ENCODE measurements at places on chromosomes 6 and 20.

DNA sequence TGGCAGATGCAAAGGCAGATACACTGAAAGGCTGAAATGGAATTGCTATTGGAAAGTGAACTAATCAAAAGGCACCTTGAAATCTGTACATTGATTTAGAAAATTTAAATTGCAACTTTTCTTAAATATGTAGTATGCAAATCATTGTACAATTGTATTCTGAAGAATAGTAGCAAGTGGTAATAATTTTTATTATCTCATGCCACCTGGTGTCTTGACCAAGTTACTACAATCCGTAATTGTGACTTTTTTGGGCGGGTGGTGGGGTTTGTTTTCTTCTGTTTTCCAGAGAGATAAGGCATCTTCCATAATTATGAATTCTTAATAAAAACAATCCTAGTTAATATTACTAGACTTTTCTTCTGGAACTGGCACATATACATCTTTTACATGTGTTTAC lies 12.5 kb upstream of the BCKDHB start:
- no peak for DNase-seq

GRCh38 chr6:85942844-85943243 lies 300.2 kb upstream of the SYNCRIP start:
- DNase-seq, result no peak

DNA sequence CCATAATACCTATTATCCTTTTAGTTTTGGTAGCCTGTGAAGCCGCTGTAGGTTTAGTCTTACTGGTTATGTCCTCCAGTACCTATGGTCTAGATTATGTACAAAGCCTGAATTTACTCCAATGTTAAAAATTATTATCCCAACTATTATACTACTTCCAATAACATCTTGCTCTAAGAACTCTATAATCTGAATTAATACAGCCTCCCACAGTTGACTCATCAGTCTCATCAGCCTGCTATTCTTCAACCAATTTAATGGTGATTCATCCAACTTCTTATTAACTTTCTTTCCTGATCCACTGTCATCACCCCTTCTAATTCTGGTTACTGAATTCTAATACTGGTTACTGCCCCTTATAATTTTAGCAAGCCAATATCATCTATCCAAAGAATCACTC lies 370.3 kb upstream of the OPRM1 start:
- DNase-seq, result no peak

GRCh38 chr6:46466570-46466969 lies 24.7 kb downstream of the RCAN2 start:
- no peak for DNase-seq

DNA sequence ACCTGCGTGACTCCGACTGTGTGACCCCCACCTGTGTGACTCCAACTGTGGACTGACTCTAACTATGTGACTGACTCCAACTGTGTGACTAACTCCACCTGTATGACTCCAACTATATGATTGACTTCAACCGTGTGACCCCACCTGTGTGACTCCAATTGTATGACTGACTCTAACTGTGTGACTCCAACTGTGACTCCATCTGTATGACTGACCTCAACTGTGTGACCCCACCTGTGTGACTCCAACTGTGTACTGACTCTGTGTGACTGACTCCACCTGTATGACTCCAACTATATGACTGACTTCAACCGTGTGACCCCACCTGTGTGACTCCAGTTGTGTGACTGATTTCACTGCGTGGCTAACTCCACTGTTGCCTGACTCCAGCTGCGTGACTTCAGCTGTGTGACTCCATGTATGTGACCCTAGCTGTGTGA lies 38.6 kb downstream of the SYNJ2 start:
- DNase-seq, result no peak

DNA sequence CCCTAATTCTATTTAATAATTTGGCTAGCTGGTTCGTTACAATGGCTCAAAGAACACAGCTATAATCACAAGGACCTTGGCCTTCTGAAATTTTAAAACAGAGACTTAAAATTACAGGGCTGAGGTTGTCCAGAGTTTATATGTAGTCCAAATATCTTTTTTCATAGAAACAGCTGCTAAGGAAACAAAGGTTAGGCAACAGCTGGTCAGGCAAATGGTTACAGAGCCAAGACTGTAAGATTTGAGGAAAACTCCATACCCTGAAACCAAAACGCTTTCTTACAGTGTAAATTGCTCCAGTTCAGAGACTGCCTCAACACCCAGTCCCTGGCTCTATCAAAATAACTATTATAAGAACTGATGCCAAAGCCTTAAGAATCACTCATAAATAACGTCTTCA lies 9.7 kb upstream of the ARHGAP18 start:
- no peak for DNase-seq

GRCh38 chr20:12093057-12093796 lies 175.5 kb downstream of the BTBD3 start:
- no peak for DNase-seq

DNA sequence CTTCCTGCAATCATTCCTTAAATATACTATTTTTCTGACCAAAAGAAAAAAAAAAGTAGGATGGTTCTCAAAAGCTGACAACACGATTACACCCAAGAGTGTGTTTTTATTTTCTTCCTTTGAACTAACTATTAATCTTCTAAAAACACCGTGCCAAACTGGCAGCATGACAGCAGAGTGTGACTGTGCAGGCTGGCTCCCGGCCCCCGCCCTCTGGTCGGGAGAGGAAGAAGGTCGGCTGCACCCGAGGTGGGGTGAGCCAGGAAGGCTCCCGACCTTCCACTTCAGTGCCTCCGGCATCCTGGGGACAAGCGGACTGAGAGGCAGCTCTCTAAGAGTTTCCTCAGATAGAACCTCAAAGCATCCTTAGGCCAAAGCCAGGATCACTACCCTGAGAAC lies 29.2 kb downstream of the SLC22A23 start:
- DNase-seq, result no peak

DNA sequence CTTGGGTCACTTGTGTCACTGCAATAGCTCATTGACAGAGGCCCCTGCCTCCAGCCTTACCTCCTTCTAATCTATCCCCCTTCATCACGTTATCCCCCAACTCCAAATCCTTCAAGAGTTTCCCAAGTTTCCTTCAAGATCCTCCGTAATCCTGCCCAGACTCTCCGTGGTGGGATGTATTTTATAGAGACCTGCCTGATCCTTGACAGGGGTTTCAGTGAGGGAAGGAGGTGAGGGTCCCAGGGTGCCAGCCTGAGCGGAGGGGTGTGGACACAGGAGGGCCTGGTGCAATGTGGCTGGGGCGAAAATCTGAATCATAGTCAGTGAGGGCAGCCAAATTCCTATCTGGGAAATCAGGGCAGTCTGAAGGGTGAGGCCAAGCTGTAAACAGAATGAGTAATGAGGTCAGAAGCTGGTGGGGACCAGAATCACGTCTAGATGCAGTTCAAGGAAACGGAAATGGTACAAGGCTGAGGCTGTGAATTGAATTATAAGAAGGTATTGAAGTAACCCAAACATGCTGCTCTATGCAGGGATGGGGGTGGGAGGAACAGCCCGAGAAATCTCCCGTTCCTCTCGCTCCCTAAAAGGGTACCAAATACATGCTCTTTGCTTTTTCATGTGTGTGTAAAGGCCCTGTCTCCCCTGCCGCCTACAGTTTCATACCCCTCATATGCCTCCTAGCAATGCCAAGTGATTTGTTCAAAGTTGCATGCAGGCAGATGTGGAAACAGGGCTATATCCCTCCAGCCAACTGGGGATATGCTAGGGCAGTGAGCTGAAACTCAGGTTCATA lies 35.4 kb upstream of the PIM1 start:
- no peak for DNase-seq

GRCh38 chr6:157054531-157054979 lies 268.8 kb downstream of the TMEM242 start:
- DNase-seq, result no peak

GRCh38 chr20:9600562-9600961 lies 86.2 kb downstream of the LAMP5 start:
- no peak for DNase-seq

DNA sequence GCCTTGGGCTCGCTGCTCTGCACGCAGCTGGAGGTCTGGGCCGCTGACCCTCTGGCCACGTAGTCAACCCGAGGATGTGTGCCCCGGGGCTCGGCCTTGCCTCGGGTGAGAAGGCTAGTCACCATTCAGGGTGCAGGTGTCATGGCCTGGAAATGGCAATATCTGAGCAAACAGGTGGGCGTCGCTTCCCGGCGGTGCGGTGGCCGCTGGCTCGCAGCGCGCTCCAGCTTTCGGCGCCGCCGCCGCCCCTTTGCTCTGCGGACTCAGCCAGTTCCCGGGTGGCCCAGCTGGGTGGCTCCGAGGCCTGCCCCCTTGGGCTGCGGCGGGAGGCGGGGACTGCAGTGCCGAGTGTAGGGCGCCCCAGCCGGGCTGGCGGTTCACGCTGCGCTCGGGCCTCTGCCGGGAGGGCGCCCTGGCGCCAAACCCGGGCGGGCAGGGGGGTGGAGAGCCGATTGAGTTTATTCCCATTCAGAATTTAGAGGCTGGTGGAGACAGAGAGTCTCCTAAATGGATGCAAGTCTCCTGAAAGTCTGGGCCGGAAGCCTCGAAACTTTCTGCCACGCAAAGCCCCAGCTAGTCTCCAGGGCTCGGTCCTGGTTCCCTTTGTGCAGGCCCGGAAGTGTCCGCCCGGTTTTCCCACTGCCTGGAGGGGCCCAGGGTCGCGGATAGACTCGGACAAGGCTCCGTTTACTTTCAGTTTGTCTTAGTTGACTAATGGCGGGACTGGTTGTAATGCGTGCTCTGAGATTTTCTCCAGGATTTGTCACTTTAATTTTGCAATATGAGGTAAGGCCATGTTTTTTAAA lies 11.3 kb upstream of the TFAP2A start:
- no peak for DNase-seq

DNA sequence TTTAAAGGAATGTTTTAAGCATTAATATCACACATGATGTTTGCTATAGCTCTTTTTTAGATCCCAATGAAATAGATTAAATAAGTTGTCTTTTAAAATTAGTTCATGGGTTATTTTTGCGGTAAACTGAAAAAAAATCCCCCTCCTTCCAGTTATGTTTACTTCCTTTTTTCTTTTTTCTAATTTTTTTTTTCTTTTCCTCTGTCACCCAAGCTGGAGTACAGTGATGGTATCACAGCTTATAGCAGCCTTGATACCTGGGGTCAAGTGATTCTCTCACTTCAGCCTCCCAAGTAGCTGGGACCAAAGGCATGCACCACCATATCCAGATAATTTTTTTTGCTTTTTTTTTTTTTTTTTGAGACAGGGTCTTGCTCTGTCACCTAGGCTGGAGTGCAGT lies 17.8 kb upstream of the SCAF8 start:
- no peak for DNase-seq

DNA sequence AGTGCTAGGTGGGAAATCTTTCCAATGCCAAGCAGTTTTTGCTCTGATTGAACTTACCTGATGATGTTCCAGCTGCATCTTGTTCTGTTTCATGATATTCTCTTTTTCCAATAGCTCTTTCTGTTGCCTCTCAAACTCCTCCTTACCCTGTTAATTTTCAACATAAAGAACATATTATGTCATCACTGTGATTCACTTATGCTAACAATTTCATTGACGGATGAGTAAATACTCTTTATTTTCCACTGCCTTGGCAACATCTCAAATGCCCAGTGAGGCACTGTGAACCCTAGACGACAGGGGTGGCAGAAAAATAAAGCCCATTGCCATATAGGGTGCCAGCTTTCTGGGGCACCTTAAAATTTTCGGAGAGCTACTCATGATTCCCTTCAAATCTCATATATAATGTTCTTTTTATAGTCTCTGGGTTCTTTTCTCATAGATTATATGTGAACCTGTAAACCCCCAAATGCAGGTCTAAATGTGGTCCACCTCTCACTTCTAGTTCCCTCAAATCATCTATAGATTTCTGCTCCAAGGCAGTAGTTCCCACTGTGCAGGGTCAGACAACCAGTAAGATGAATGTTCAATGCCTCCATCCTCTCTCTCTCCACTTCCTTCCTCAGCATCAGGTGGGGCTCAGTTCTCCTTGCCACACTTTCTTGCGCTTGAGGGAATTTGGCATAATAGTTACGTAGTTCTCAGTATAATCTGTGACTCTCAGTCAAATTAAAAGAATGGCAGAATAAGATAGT lies 44.1 kb downstream of the NEDD9 start:
- no peak for DNase-seq

GRCh38 chr6:52725535-52726192 lies 37.6 kb downstream of the GSTA2 start:
- DNase-seq, result no peak

DNA sequence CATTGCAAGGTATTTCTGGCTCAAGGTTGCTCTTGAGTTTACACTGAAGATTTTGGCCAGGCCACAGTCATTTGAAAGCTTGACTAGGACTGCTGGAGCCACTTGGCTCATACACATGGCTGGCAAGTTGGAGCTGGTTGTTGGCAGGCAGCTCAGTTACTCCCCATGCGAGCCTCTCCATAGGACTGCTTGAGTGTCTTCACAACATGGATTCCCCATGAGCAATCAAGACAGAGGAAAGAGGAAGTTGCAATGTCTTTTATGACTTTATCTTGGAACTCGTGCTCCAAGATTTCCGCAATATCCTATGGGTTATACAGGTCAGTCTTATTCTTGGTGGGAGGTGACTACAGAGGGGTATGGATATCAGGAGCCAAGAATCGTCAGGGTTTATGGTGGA lies 1.4 kb upstream of the MANBAL start:
- DNase-seq, result no peak

- DNase-seq, result no peak
These were observed 28.0 kb upstream of the SLCO4A1 start for GRCh38 chr20:62614085-62614960.

DNA sequence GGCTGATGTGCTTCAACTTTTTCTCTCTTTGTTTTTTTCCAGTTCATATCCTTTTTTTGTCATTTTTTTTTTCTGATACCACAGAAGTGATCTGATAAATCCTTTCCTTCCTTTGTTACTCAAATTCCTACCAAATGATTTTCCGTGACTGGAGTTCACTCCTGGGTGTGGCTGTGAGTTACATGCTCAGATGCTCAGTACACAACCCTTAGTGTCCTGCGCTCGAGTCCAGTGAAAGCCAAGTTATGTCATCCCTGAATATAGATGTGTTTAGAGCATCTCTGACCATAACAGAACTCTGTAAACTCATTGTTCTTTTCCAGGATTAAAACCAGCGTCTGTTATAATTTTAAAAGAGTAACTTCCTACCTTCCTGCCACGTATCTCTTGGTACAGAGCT lies 147.2 kb upstream of the AKAP12 start:
- no peak for DNase-seq

DNA sequence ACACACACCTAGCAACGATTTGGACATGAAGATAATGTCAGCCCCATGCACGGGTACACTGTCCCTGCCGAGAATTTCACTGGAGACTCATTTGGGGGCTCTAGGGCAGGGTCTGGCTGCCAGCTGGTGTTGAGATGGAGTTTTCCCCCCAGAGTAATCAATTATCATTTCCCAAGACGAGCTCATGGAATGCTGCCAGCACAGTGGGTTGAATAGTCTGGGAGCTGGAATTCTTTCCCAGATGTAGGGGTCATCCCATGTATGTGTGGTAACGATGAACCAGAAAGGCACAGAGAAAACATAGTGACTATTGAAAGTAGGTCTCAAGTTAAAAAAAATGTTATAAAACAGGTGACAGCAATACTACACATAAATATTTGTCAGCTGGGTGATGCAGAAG lies 579.9 kb downstream of the MAFB start:
- no peak for DNase-seq

GRCh38 chr6:28506807-28507475 lies 8.7 kb downstream of the GPX6 start:
- no peak for DNase-seq
